Glutamatergic neuron (in vitro differentiated cells): ENCODE measurements at places on chromosomes 6 and 20.

GRCh38 chr6:17494919-17495318 lies 101.5 kb downstream of the CAP2 start:
- DNase-seq = no peak

- DNase-seq = no peak
Measured at GRCh38 chr20:50363479-50363878, 146.7 kb upstream of the PTPN1 start.

GRCh38 chr20:53975761-53976160 lies 94.6 kb downstream of the BCAS1 start:
- DNase-seq = no peak

DNA sequence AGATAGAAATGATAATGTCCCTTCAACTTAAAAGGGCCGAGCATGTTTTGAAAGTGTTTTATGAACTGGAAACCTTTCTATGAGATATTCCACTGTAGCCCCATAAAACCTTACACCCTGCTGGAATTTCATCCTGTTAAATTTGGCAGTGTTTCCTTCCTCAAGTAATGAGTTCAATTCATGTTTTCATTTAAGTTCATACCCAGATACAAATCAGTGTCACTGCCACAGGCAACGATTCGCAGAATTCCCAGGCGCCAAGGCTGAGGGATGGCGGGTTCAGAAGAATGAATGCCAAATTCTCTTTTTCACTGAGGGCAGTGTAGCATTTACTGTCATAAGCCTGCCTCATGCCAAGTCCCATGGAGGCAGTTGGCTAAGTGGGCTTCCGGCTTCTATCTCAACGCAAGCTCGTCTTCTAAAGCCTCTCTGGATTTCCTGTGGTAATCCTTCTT lies 511.8 kb upstream of the ID4 start:
- DNase-seq = no peak

DNA sequence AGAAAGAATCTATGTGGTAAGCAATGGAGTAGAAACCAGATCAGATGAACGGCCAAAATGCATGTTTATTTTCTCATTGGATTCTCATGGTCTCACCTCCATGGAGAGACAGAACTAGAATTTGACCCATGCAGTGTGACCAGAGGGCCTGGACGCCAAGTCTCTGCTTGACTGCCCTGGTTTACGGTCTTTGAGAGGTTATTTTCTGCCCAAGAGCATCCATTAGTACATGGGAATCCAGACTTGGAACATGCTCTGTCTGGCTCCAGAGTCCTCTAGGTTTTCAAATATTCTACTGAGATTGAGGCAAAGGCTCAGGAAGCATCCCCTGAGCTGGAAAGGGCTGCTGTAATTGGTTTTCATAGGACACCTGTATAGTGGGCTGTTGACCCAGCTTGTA lies 45.5 kb upstream of the UST start:
- DNase-seq = no peak

DNA sequence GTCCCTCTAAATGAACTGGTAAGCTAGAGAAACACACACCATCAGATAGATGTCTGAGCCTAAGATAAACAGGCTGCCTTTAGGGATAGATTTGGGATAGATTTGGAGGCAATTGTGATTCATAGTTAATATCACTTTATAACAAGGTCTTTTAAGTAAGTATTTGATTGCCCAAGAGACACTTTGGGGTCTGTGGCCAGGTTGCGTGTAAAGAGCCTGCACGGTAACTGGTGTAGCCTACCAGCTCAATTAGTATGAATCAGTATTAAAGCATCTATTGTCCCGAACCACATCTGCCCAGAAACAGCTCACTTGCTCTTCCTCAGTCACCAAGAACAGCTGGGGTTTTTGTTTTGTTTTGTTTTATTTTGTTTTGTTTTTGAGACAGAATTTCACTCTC lies 193.3 kb downstream of the SASH1 start:
- no peak for DNase-seq

DNA sequence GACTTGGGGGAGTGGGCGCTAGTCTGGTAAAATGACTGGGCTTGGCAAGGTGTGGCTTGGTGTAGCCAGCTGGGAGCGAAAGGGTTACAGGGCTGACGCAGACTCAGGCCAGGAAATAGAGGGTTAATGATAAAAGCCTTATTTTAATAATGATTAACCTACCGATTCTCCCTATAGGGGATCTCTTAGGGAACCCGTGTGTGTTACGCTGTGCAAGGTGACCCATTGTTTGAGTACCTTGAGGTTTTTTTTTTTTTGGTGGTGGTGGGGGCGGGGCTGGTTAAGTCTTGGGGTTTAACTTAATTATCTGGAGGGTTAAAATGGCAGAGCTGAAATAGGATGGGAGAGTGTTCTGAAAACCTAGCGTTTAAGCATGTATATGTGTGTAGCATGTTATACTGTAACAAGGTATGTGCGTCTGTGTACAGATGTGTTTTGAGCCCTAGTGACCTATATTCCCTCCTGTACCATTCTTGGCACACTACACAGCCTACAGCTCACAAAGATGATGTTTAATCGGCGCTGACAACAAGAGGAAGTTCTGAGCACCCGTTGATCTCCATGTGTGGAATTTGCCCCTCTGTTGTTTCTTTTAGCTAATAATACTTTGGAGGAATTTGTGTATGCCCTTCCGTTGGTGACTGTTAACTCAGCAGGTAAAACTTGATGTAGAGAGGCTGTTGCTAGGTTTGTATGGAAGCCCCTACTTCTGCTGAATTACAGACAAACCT lies 1.3 kb downstream of the CARMIL1 start:
- DNase-seq = no peak

- DNase-seq = no peak
Measured at GRCh38 chr20:58417438-58417837, 28.4 kb downstream of the VAPB start.

GRCh38 chr6:87661016-87661415 lies 41.0 kb downstream of the AKIRIN2 start:
- no peak for DNase-seq

- no peak for DNase-seq
Measured at GRCh38 chr6:142879076-142879475, 65.9 kb downstream of the HIVEP2 start.

- DNase-seq = no peak
Measured at GRCh38 chr6:147855803-147856482, 347.5 kb downstream of the SAMD5 start.

DNA sequence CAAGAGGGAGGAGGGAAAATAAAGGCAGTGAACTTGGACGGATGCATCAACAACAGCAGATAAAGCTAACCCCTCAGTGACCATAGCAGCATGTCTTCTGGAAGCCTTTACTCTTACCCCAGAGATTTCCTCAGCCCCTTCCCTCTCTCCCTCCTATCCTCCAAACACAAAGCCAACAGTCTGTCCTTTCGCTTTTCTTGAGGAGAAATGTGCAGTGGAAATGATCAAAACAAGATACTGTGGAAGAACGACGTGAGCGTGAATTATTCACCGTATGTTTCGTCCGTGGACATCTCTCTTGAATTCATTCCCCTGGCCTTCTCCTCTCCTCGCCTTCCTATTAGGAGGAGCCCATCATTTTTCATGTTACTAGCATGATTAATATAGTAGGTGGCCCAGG lies 8.5 kb downstream of the NRN1 start:
- DNase-seq = no peak

- DNase-seq = no peak
Measured at GRCh38 chr6:53483423-53484353, 61.2 kb downstream of the GCLC start.

GRCh38 chr6:3782876-3783832 lies 31.6 kb upstream of the PXDC1 start:
- DNase-seq = no peak

DNA sequence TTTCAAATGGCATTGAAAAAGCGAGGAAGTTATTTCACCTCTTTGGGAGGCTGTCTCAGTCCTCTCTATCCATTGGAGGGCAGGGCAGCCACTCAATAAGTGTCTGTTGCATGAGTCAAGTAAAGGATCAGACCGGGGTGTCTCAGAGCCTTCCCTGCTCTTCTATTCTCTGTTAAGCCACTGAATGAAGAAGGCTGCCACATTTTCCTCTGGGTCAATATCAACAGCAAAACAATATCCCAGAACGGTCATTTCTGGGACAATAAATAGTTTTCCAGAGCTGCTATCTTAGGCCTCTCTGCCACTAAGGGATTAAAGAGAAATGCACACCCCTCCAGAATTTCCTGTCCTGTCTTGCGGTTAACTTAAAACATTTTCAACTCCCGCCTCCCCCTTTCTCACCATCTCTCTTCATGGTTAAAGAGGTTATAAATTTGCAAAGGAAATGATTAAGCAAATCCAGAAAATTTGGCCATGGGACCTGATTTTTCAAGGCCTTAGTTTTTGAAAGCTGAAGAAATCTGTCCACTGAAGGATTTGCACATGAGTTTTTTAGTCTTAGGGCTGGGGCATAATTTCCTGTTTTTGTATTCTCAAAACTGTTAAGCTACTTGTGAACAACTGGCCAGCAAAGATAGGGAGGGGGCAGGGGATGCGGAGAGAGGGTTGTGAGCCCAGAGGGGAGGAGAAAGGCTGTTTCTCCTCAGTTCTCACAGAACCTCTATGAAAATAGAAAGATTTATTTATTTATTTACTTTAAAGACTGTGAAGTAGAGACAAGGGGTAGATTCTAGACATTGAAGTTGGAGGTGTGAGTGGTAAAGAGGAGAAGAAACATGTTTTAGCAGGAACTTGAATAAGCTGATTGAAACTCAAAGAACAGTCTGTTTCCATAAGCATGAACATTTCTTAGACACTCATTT lies 135.7 kb downstream of the BCAS1 start:
- no peak for DNase-seq

- DNase-seq = no peak
Measured at GRCh38 chr6:156598855-156599180, 178.4 kb upstream of the ARID1B start.

GRCh38 chr20:36591854-36592641 lies 13.5 kb upstream of the RAB5IF start:
- no peak for DNase-seq

GRCh38 chr6:37665304-37665703 lies 32.4 kb downstream of the MDGA1 start:
- peak; percentile 14 for DNase-seq

DNA sequence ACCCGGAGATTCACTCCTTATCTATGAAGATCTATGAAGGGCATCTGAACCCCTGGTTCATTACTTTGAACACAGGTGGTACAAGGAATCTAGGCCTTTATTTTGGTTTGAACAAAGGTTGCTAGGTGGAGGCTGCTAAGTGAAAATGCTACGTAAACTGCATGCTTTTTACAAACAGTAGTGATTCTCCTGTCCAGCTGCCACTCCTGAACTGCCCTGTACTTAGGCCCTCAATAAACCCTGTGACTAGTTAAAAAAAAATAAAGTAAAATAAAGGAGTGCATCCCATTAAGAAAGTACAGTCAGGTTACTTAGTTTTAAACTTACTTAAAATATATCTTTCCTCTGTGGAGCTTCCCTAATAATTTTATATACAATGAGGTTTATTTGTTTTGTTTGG lies 27.7 kb upstream of the ARG1 start:
- no peak for DNase-seq
